Fibroblast of lung (primary cell): ENCODE measurements at places on chromosomes 12 and 14. TPM values are rescaled to one million over a fixed set of nuclear protein-coding genes. Genes with fewer than 3 reads are reported as not detected.
A peak's percentile ranks its signal among the peaks of the same experiment; 100 is the strongest.

The ESRRB gene
- 0.03 TPM in 1 of 2 replicates, not detected in the other for polyA plus RNA-seq

The FAM222A gene
- polyA plus RNA-seq = 0.05 and 0.18 TPM in 2 replicates

The RNF34 gene
- 33.9 and 42.9 TPM in 2 replicates for polyA plus RNA-seq

- DNase-seq = no peak
- no peaks in the 10 kb centered on the region for H3K27me3 ChIP-seq
- no peak overlapping the region for H3K4me3 ChIP-seq
- no peaks in the 10 kb centered on the region for H3K36me3 ChIP-seq
Measured at GRCh38 chr12:65622056-65622455, 202.2 kb upstream of the HMGA2 start.

- DNase-seq = no peak
- no peak overlapping the region for H3K4me3 ChIP-seq
- no peaks in the 10 kb centered on the region for H3K36me3 ChIP-seq
- H3K4me1 ChIP-seq = no peaks in the 10 kb centered on the region
- no peak overlapping the region for H3K27ac ChIP-seq
Measured at GRCh38 chr14:89624500-89625156, 207.6 kb upstream of the FOXN3 start.

- no peaks in the 10 kb centered on the region for H3K27me3 ChIP-seq
- no peak for DNase-seq
- no peaks in the 10 kb centered on the region for H3K4me1 ChIP-seq
- H3K4me3 ChIP-seq = no peak overlapping the region
- H3K27ac ChIP-seq = no peak overlapping the region
Measured at GRCh38 chr12:130952171-130952954, 1.3 kb upstream of the ADGRD1 start.

GRCh38 chr12:49577589-49578315 is 9.8 kb upstream of the MCRS1 start:
- H3K27ac ChIP-seq = no peak overlapping the region
- H3K4me1 ChIP-seq = no peaks in the 10 kb centered on the region
- H3K36me3 ChIP-seq = no peaks in the 10 kb centered on the region
- H3K4me3 ChIP-seq = no peak overlapping the region
- no peak for DNase-seq

DNA sequence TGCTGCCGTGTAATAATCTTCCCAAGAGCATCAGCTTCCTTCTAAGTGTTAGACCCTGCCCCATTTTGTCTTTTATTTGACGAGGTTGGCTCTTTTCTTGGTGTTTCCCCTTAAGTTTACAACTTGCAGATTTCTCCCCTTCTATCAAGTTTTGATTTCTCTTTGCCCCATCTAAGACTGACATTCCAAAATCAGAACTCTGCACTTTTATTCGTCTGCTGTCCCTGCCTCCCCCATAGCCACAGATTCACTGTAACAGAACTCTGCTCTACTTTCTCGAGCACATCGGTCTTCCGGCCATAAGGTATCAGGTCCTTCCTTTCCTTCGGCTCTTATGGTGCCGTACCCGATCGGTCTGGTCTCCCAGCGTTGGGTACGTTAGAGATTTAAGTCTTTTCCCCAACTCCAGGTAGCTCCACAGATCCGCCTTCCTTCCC is 563 bp downstream of the DCP1B start:
- peak overlapping the region; percentile 96 for H3K4me3 ChIP-seq
- H3K27ac ChIP-seq = peak overlapping the region; percentile 96
- peak; percentile 49 for DNase-seq

- no peak overlapping the region for H3K4me3 ChIP-seq
- H3K27me3 ChIP-seq = no peaks in the 10 kb centered on the region
- H3K27ac ChIP-seq = no peak overlapping the region
- DNase-seq = peak; percentile 7
Measured at GRCh38 chr14:30935445-30935844, 61.1 kb downstream of the COCH start.
